CD8-positive, alpha-beta memory T cell (primary cell): ENCODE measurements at places on chromosomes 16 and 17. TPM values are rescaled to one million over a fixed set of nuclear protein-coding genes. Genes with fewer than 3 reads are reported as not detected.

Gene CHMP6
- total RNA-seq, result 32.7 TPM

Gene CNGB1
- not detected for total RNA-seq

Gene PNMT
- total RNA-seq, result not detected

Gene TRPV3
- total RNA-seq, result 0.49 TPM

Gene NPLOC4
- 126 TPM for total RNA-seq

Gene RGS11
- not detected for total RNA-seq

Gene ADPRM
- 10.0 TPM for total RNA-seq

Gene RNF40
- 157 TPM for total RNA-seq

Gene KRT28
- not detected for total RNA-seq

Gene SHISA9
- 0.04 TPM for total RNA-seq

Gene ABCA3
- 7.0 TPM for total RNA-seq

Gene KRTAP4-3
- total RNA-seq, result not detected

Gene DPEP2
- total RNA-seq, result 6.2 TPM

Gene PTGES3L
- 0.37 TPM for total RNA-seq

Gene TGFB1I1
- 0.59 TPM for total RNA-seq

Gene NXPH3
- total RNA-seq, result 0.31 TPM

Gene TEN1
- total RNA-seq, result 15.9 TPM
